Hypothalamus (tissue), 51 donors: ENCODE measurements at places on chromosomes 13 and 19.

DNA sequence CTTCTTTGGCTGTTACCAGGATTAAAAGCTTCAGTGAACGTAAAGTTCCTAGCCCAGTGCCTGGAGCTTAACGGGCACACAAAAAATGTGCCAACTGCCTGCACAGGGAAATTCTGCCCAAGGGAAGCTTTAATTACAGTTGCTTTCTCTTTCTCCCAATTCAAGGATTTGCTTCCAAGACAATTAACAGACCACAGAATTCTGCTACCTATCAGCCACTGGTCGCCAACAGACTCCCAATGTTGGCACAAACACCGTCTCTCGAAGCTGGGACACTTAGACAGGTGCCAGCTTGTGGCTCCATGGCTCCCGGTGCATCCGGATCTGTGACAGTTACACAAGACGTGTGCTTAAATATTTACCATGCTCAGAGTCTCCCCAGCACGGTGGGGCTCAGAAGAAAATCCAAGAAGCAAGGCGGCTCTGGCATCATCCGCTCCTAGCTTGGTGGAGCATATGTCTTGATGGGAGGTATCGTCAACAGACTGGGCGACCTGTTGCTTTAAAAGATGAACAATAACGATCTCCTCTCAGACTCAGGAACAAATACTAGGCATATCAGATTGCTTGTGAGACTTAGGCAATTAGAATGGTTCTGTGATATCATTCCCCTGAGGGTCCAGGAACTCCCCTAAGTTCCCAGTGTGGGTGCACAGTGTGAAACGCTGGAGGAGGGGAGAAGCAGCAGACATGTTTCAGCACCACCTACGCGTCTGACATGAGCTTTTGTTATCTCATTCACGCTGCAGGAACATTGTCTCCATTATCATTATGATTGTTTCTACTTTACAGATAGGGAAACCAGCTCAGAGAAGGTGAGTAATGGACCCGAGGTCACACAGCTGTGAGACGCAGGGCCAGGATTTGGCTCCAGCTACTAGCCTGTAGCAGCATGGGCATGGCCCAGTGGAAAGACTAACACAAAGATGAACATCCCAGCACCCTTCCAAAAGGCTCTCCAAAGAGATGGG, 61.6 kb downstream of the ALOX5AP start:
- no peak for DNase-seq

- no peak for DNase-seq
Measured at GRCh38 chr19:33434886-33435705, 61.6 kb downstream of the CEBPG start.

GRCh38 chr13:58579468-58579867, 947.9 kb downstream of the PCDH17 start:
- no peak for DNase-seq

DNA sequence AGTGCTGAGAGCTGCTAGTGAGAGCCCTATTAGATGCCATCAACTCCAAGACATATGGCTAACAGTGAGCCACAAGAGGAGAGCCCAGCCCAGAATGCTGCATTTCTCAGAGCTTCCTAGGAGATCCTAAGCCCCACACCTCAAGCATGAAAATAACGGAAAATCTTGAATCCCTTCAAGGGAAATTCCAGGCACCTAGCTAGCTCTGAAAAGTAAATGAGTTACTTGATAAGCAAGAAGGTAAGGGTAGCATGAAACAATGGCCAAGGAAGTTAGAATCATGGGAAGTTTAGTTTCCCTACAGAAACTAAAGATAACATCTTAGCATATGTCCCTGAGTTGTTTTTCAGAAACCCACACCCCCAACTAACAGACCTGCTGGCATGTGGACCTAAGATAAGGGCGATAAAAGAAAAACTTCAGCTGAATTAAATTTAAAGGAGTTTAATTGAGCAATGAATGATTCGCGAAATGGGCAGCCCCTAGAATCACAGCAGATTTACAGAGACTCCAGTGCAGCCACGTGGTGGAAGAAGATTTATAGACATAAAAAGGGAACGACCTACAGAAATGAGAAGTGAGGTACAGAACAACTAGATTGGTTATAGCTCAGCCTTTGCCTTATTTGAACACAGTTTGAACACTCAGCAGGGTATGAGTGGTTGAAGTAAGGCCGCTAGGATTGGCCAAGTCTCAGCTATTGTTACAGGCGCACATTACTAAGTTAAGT, 301.3 kb upstream of the DACH1 start:
- DNase-seq = no peak

- no peak for DNase-seq
Measured at GRCh38 chr19:54209811-54210494, 9.3 kb downstream of the RPS9 start.

GRCh38 chr13:103326326-103326725, 260.1 kb upstream of the SLC10A2 start:
- no peak for DNase-seq

- DNase-seq = no peak
Measured at GRCh38 chr13:45951724-45952123, 100.2 kb upstream of the SIAH3 start.
